Tibial nerve (tissue), 4 donors: ENCODE measurements at places on chromosomes 3 and 15. TPM values are rescaled to one million over a fixed set of nuclear protein-coding genes. Genes with fewer than 3 reads are reported as not detected.

GOLGA6D gene
- not detected for total RNA-seq

IL17RD gene
- 10.2 TPM for total RNA-seq

GREM1 gene
- total RNA-seq = 0.30 TPM

OR5K2 gene
- not detected for total RNA-seq

DUOXA2 gene
- total RNA-seq = not detected

CCR2 gene
- total RNA-seq = 4.8 TPM

ALDH1A3 gene
- total RNA-seq = 30.6 TPM

UBAP1L gene
- 8.4 TPM for total RNA-seq

DNA sequence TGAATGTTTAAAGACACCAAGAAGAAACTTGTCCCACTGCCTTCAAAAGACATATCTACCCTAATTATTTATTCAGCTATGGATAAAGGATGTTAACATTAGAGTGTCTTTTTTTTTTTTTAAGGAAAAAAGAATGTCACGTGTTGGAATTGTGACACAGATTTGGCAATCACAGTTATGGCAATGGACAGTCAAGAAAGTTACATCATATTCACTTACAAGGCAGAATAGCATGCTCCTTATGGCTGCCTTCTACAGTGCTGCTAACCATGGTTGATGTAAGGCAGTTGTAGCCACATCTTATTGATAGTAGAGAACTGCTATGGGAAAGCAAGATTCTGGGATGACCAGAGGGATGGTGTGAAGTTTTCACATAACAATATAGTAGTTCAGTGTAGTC is 128.8 kb upstream of the ZBTB20 start:
- DNase-seq = no peak

DNA sequence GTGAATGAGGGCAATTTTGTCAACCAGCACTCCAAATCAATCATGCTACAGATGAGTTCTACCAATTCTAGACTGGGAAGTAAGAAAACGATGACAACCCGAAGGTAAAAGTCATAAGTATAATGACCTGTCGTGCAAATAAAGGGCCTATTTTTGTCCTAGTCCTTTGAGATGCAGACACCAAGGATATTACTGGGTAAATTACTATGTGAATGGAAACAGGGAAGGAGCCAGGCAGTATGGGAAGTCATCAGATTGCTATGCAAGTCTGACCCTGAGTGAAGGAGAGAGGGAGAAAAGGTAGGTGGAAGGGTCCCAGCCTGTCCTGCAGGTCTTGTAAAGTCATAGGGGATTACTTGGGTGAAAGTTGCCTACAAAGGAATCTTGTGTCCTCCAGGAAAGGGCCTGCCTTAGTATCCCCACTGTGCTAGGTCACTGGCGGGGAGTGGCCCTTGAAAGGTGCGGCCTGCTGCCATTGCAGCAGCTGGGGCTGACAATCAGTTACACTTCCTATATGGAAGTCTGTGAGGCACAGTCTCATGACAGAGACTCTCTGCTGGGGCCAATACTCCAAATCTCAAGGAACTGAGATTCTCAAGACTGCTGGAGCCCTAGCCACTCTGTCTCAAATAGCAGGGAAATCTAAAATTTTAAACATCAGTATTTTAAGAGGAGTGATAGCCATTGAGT is 149.9 kb upstream of the SLC2A2 start:
- DNase-seq = no peak

DNA sequence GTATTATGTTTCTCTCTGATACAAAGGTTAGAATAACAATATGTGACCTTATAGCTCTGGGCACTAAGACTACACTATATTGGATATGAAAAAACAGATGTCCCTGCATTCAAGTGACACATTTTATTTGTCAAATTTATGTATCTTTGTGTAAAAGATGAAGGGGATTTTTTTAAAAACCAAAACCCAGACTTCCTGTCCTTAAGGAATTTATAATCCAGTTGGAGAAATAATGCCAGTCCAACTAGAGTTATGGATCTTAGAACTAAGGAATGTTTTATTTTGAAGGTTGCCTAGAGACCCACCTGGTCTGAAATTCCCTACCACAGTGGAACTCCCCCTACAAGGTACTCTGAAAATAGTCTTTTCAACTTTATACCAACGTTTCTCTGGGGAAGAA is 33.3 kb upstream of the PIK3CB start:
- no peak for DNase-seq

DNA sequence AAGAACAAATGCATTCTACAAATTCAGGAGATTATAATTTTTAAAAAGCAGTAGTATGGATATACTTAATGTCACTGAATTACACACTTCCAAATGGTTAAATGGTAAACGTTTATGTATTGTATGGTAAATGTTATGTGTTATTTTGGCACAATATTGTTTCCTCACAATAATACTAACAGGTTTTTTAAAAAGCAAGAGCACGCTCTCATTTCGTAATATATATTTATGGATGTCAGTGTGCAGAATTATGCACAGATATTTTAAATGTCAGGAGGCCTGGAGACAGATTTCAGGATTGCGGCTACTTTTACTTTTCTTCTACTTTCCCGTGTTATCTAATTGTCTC is 533 bp downstream of the ZNF445 start:
- DNase-seq = no peak

DNA sequence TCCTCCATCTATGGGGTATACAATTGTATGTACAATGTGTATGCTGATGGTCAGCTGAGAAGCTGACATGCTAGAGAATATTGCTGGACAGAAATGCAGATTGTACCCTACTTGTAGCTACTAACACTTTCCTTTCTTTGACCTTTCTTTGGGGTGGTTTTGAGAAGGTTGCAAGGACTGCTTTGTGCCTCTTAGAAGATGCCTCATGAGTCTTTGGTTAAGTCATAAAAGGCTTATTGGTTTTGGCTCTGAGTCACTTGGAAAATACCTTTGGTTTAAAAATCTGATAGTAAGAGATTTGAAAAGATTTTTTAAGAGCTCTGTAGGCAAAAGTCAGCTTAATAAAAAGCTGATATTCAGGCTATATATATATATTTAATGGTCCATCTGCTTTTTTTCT is 71.5 kb downstream of the ZMAT3 start:
- DNase-seq = no peak

GRCh38 chr3:183212096-183212495 is 41.0 kb upstream of the B3GNT5 start:
- DNase-seq = no peak

DNA sequence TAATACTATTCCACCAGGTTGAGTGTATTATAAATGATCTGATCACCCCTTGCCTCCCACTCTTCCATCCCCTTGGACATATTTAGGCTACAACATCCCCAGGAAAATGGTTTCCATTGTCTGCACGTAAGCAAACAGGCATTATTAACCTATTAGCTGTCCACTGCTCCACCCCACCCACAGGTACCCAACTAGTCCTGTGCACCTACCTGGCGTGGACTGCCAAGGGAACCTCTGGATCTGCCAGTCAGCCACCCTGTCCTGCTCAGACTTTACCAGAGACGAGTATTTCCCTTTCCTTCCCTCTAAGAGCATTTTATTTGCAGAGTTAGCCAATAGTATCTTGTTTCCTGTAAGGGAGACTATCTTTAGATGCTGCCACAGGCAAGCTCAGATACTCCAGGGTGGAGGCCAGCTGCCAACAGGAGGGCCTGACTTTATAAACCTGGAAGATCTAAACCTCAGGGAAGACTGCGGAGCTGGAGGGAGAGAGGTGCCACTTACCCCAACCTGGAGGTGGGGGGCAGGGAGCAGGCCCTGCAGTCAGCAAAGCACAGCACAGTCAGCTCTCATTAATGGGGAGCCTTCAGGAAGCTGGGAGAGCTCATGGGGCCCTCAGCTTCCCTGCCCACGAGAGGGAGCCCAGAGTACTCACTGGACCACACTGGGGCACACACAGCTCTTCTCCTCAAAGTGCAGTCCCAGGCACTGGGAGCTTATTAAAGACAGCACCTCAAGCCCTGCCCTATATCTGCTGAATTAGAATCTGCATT is at the start of gene CX3CR1:
Gene CX3CR1, minus strand, starts transcription at position 292 of the 773 bp plus-strand sequence. CDS start 13,527 bp downstream, outside the sequence.
- no peak for DNase-seq

GRCh38 chr3:49791571-49791970 is 5.2 kb upstream of the IP6K1 start:
- no peak for DNase-seq

DNA sequence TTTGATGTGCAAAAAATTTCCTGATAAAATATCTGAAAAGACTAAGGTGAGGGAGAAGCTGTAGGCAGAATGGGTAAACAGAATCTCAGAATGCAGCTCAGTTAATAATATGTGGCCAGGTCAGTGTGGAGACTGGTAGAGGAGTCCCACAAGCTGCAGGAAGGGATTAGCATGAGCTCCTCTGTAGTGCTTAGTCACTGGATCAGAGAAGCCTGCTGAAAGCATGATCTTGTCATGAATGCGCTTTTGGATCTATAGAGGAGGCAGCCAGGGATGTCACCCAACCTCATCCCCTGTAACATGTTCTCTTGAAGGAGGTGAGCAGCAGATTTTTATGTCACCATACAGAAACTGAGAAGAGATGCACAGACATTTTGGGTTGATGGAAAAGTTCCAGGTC is 1035.3 kb upstream of the GBE1 start:
- DNase-seq = no peak

GRCh38 chr15:73264881-73265280 is 103.9 kb downstream of the HCN4 start:
- DNase-seq = no peak

GRCh38 chr3:117105686-117106085 is 396.1 kb downstream of the TUSC7 start:
- DNase-seq = no peak

GRCh38 chr3:53845103-53845880 is 927 bp downstream of the CHDH start:
- DNase-seq = peak; percentile 34

DNA sequence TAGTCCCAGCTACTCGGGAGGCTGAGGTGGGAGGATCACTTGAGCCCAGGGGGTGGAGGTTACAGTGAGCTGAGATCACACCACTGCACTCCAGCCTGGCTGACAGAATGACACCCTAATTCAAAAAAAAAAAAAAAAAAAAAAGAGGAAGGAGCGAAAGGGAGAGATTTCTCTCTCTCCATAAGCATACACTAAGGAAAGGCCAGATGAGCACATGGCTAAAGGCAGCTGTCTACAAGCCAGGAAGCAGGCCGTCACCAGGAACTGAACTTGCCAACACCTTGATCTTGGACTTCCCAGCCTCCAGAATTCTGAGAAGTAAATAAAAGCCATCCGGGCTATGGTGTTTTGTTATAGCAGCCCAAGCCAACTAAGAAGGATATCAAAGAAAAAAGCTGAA is 7.5 kb downstream of the SRGAP3 start:
- no peak for DNase-seq

DNA sequence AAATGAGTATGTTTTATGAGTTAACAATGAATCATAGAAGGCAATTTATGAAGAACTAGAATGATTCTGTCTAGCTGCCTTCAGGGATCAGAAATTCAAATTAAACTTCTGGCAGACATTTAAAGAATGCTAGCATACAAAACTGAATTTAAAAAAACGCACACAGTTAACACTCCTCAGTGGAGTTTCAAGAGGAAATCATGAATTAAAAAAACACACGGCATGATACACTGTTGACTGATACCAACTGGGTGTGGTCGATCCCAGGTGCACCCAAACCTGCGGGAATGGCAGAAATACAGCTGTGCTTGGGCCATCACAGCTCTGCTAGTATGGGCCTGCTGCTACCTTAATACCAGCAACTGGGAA is 526.0 kb downstream of the FOXP1 start:
- DNase-seq = no peak

GRCh38 chr3:141915016-141915415 is 38.6 kb downstream of the ATP1B3 start:
- DNase-seq = no peak

DNA sequence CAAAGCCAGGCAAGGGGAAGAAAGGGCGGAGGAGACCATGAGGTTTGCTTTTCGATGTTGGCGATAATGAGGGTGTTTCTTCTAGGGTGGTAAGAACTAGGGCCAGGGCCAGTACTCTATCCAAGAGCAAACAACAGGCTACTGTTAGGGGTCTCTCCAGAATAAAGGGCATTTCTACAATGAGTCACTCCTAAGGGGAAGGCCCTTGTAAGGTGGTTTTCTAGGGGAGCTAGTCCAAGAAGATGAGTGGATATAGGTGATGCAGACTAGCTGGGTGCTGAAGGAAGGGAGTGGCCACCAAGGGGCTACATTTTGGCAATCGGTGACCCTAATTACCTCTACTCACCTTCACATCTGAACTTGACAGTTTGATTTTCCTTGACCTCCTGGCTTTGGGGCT is 148.5 kb upstream of the HACD2 start:
- no peak for DNase-seq

- DNase-seq = no peak
These were observed 697 bp downstream of the CHSY1 start for GRCh38 chr15:101250873-101251829.

DNA sequence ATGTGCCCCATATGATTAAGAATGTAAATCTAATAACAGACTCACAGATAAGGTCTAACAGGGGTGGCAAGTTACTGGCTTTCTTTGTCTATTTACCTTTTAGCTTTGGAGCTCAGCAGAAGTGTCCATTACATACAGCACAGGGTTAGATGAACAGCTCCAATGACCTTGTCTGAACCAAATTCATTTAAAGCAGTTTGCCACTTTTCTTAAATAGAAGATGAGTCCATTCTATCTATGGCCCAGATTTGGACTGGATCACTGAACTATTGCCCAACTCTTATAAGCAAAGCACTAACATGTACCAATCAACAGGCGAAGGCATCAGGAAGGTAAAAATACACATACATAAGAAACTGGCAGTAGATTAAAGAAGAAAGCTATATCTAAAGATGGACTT is 214.4 kb downstream of the TIGIT start:
- DNase-seq = no peak
